ENCODE measurements at places on chromosomes 6 and 20. TPM values are rescaled to one million over a fixed set of nuclear protein-coding genes. Genes with fewer than 3 reads are reported as not detected.

The BCAS4 gene
- 4.7 TPM for polyA plus RNA-seq

GRCh38 chr20:32906200-32906599 is 47.5 kb downstream of the EFCAB8 start:
- DNase-seq = no peak

- DNase-seq = no peak
Measured at GRCh38 chr6:109091314-109092024, 3.2 kb downstream of the SESN1 start.

The POU5F1 gene
- 7.2 TPM for polyA plus RNA-seq

The C20orf204 gene
- 1.3 TPM for polyA plus RNA-seq

- no peak for DNase-seq
Measured at GRCh38 chr6:159969204-159969912, 476 bp downstream of the IGF2R start.

The C20orf144 gene
- 0.49 TPM for polyA plus RNA-seq

GRCh38 chr6:45592991-45593390 is 215.3 kb upstream of the SUPT3H start:
- no peak for DNase-seq

Data from renal pelvis (tissue), 12 donors.